NCI-H69 (cell line): ENCODE measurements at places on chromosomes 1 and 21.
A peak's percentile ranks its signal among the peaks of the same experiment; 100 is the strongest.

- no peak for DNase-seq
Observed at GRCh38 chr1:230061801-230062200, 5.2 kb upstream of the GALNT2 start.

DNA sequence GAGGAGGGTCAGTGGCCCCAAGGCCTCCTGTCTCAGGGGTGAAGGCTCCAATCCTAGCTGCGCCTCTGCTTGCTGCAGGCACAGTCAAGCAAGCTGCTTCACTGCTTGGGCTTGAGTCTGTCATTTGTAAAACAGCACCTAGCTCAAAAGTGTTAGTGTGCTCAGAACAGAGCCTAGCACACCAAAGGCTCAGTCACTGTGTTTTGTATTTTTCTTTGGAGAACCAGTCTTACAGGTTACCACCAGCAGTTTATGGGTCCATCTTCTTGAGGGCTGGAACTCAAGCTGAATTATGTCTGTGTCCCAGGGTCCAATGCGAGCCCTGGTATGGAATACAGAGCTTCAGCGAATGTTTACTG, 113.6 kb downstream of the DMRTB1 start:
- DNase-seq = peak; percentile 29

- no peak for DNase-seq
Observed at GRCh38 chr1:48387409-48387808, 84.6 kb downstream of the SPATA6 start.

DNA sequence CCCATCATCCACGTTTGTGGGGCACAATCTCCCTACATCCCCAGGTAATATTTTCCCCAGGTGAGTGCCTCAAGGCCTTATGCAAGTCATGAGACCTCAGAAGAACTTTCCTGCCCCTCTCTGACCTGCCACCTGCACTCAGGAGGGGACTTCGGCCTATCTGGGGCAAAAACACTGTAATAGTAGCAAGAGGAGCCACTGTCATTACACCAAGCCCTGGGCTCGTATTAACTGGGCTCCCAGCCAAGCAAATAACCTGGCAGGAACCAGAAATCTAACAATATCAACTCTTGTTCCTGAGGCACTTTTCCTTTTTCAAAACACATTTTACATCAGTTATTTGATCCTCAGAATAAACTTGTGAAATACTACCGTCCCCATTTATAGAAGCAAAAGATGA, 30.9 kb downstream of the LAMB3 start:
- DNase-seq = no peak

DNA sequence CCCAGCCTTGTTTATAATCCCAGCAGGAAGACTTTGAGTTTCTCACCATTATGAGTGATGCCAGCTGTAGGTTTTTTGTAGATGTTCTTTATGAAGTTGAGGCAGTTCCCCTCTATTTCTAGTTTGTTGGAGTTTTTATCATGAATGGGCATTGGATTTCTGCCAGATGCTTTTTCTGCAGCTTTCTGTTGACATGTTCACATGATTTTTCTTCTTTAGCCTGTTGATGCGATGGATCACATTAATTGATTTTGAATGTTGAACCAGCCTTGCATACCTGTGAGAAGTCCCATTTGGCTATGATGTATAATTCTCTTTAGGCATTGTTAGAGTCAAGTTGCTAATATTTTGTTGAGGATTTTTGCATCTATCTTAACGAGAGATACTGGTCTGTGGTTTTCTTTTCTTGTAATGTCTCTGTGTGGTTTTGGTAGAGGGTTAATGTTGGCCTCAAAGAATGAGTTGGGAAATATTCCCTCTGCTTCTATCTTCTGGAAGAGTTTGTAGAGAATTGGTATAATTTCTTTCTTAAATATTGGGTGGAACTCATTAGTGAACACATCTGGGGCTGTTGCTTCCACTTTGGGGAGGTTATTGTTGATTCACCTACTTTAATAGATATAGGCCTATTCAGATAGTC, 33.2 kb downstream of the ZBTB40 start:
- no peak for DNase-seq

GRCh38 chr1:42750041-42750440, 10.0 kb upstream of the CLDN19 start:
- no peak for DNase-seq

GRCh38 chr1:180230791-180231505, 884 bp downstream of the LHX4 start:
- DNase-seq = peak; percentile 59

DNA sequence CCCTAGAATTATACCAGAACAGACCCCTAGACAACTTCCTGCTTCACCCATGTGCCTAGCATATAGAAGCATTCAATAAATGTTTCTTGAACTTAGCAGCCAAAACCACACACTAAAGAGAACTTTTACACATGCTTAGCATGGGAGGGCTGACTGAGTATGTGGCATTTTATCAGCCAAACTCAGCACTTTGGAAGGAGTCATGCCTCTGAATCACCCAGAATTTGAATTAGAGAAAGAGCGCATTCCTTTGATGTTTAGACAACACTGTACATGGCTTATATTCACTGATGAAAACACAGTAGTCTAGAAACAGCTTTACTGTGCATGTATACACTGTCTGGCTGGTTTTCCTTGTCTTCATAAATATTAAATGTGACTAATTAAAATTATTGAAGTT, 26.1 kb downstream of the SPAG17 start:
- DNase-seq = no peak

GRCh38 chr1:36650200-36651065, 167.7 kb upstream of the CSF3R start:
- peak; percentile 65 for DNase-seq

- no peak for DNase-seq
Observed at GRCh38 chr1:17678011-17678410, 77.1 kb upstream of the ACTL8 start.

DNA sequence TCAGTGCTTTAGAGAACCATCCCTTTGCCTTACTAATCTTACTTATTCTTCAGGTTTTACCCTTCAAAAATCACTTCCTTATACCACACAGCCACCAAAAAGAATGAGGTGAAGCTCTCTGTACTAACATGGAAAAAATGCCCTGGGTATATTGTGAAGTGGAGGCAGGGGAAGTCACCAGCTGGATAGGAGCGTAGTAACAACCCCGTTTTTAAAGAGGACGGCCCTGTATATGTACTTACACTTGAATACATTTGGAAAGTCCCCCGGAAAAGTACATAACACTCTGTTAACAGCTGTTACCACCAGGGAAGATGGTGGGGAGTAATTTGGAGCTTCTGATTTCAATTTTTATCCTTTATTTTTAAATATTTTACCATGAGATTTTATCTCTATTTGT, 28.2 kb upstream of the KHDRBS1 start:
- peak; percentile 51 for DNase-seq

DNA sequence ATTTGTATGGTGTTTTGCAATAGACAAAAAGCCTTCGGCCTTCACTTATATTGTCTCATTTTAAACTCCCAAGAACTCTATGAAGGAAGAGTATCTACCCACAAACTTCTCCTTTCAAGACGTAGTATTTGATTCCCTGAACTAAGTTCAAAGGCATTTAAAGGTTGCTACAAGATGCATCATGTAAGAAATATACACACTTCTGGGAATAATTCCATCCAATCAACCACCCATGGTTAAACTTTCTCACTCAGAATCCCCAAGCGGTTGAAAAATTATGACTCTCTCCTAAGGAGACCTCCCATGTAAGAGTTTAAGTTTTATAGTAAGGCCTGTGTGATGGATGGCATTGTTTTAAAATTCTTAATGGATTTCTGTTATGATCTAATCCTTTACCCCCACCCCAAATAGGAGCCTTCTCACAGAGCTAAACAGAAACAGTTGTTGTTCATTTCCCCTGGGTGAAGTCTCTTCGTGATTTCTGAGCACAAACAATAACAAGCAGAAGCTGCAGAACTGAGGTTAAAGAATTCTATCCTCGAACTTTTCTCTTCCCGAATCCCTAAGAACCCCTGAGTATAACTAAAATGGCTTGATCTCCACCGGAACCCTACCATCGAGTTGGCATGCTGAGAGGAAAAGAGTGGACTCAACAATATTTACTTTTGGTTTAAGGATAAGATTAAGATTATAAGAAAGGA, 185.0 kb downstream of the TGFBR3 start:
- DNase-seq = no peak

DNA sequence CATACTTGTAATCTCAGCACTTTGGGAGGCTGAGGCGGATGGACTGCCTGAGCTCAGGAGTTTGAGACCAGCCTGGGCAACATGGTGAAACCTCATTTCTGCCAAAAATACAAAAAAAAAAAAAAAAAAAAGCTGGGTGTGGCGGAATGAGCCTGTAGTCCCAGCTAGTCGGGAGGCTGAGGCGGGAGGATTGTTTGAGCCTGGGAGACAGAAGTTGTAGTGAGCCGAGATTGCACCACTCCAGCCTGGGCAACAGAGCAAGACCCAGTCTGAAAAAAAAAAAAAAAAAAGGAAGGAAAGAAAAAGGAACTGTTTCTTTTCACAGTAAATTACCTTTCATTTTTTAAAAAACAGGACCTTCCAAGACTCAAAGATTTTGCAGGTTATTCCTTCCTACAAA, 29.5 kb downstream of the LIN9 start:
- no peak for DNase-seq

GRCh38 chr1:221567859-221568507, 173.9 kb downstream of the DUSP10 start:
- DNase-seq = peak; percentile 58

- no peak for DNase-seq
Observed at GRCh38 chr1:192266645-192267044, 50.1 kb upstream of the RGS21 start.

DNA sequence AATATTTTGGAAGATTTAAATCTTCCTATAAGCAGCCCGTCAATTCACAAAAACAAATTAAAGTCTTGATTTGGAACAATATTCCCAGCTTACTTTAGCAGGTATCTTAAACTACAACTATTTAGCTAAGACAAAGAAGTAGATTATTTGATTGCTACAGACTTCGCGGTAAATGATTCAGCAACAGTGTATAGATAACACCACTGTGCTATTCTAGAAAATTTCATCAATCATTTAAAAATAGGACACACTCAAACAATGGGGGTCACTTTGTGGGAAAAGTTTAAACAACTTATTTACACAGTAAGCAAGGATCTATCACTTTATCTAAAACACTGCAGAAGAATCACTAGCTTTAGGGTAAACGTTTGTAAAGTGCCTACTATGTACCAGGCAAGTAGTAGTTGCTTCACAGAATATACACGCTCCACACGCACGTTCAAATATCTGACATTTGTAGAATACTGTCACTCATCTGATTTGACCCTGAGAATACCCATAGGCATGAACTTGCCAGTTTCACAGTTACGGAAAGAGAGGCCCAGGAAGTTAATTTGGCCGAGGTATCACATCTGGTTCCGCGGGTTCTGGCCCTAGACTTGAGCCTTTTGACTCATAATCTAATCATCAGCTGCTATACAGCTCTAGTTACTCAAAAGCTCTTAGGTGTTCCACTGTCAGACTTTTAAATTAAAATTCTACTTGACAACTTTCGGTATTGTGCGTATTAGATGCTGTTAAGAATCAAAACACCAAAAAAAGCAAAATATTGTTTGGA, 876 bp downstream of the DENND2C start:
- DNase-seq = no peak

GRCh38 chr1:172679000-172679772, 20.3 kb downstream of the FASLG start:
- no peak for DNase-seq

DNA sequence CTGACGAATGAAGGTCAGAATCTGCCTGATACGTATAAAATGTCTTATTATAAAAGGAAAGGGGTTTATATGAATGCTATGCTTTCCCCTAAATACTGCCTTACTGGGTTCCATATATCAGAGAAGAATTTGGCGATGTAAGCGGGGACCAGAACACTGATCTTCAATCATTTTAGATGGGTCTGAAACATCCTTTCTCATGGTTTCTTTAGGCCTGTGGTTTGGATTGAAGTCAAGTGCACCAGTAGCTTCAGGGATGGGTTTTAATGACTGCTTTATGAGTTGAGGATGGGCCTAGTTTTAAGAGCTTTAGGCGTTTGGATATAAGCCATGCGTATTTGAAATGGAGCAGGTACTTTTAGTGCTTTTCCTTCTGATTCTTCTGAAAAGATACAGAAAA, 6.9 kb downstream of the FMN2 start:
- no peak for DNase-seq

DNA sequence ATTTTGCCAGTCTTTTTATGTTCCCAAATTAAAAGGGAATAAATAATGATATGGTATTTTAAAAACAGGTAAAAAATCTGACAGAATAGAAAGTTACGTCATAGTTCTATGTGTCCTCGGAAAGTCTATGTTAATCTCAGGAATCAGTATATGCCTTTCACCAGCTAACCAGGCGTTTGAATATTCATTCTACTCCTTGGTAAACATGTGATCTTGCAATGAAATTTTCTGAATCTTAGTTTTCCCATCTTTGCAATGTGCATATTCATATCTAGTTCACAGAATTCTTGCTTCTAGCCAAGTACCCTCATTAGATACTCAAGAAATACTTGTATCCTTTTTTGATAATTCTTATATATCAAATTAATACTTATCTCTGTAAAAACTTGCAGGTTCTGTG, 179.4 kb downstream of the ZP4 start:
- no peak for DNase-seq

GRCh38 chr1:170790175-170790574, 126.2 kb downstream of the PRRX1 start:
- DNase-seq = no peak

DNA sequence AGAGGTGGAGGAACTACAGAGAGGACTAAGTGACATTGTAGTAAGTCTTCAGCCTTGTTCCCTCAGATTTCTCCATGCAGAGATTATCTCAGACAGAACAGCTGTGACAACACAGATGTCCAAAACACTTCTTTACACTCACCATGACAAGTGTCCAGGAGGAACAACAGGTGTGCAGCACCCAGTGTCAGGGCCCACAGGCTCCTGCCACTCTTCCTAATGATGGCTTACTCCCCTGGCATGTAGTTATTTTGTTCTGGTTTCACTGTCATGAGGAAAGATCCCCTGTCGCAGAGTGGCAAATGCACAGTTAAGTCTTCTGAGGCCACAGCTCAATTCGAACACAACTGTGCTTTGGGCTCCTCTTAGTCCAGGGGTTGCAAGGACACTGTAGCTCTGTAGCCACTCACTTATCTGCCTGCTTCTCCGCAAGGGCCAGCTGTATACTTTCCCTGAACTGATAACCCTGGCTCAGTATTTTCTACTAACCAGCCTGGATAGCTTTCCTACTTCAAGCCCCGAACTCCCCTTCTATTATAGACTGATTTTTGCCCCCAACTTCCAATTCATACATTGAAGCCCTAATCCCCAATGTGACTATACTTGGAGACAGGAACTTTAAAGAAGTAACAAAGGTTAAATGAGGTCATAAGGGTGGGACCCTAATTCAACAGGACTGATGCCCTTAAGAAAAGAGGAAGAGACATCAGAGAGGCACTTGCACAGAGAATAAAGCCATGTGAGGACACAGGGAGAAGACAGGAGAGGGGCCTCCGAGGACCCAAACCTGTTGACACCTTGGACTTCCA, 11.1 kb downstream of the PDZK1 start:
- no peak for DNase-seq

- DNase-seq = no peak
Observed at GRCh38 chr1:112524251-112524650, 15.5 kb downstream of the WNT2B start.

GRCh38 chr1:3389093-3389833, 65.2 kb upstream of the ARHGEF16 start:
- DNase-seq = no peak

- DNase-seq = no peak
Observed at GRCh38 chr1:227521782-227522181, 41.6 kb upstream of the ZNF678 start.
